ENCODE measurements at places on chromosomes 7 and 10.
A peak's percentile ranks its signal among the peaks of the same experiment; 100 is the strongest.

GRCh38 chr7:133775201-133775600 lies 351.9 kb upstream of the LRGUK start:
- no peak for DNase-seq

DNA sequence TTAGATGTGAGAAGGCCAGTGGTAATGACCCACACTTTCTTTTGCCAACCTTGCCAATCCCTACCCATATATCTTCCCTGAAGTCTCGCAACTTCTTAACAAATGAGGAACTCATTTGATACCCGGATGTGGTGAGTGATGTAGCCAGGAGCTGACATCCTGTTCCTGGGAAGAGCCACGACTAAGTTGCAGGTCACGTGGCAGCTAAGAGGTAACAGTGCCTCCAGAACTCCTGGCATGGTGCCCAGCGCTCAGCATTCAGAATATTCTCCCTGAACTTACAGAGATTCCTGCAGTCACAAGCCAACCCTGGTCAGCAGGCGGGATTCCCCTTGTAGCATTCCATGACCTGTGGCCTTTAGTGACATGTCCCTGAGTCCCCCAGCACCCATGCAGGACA lies 282.5 kb downstream of the GALNT17 start:
- no peak for DNase-seq

GRCh38 chr10:68074775-68075549 lies at the start of gene HERC4:
Gene HERC4 (minus strand): TSS chr10:68075283. CDS start chr10:68073108, 2,175 bp downstream.
- DNase-seq: peak; percentile 95

DNA sequence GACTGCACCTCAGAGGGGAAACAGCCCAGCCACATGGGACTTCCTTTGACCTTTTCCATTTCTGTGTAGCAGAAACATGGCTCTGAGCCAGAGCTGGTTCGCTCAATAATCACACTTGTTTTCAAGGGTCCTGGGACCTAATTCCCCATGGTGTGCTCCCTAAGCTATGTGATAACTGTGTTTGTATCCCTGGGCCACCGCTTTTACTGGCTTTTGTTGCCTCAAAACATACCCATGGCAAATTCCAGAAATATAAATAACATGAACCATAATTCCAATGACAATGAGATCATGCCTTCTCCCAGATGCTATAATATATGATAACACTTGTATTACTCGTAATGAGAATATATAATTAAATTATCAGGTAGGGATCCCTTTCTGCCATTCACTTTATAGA lies 196.4 kb downstream of the GFRA1 start:
- no peak for DNase-seq

DNA sequence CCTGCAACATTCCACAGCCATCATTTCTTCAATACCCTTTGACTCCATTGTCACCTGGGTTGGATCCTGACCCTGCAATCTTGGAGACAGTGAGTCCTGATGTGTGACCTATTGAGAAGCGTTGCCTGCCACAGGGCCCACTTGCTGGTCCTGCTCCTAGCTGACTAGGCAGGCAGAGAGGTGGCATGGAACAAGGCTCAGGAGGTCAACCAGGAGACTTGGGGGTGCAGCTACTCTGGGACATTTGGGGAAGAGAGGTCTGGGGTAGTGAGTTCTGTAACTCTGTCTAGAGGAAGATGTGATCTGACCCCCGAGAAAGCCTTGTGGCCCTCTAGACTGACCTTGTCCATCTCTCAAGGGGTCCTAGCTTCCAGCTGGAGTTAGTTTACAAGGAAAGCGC lies 1.8 kb downstream of the ZMIZ2 start:
- no peak for DNase-seq

DNA sequence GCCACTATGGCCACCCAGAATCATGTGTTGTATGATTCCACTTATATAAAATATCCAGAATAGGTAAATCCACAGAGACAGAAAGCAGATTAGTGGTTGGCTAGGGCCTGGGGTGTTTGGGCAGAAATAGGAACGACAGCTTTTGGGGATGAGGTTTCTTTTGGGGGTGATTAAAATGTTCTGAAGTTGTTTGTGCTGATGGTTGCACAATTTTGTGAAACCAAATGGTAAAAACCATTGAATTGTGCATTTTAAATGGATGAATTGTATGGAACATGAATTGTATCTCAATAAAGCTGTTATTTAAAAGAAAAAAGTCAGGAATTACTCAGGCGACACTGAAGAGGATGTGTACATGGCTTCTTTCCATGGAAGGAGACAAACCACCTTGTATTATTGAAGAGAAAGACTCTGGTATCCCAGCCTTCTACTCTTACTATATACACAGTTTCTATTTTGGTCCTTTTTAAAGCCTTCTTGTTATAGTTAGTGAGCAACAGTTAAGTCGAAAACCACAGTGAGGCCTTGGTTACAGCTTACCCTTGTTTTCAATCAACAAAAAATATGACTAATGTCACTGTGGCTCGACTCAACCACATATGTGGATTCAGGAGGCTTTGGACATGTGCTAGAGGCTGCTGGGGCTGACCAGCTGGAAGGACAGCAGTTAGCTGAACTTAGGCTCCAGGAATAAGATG lies 57.1 kb upstream of the KMT2E start:
- DNase-seq: peak; percentile 96

GRCh38 chr10:26453850-26454249 lies 15.7 kb downstream of the APBB1IP start:
- no peak for DNase-seq

- DNase-seq: peak; percentile 32
Measured at GRCh38 chr10:58282615-58283014, 13.7 kb downstream of the CISD1 start.

DNA sequence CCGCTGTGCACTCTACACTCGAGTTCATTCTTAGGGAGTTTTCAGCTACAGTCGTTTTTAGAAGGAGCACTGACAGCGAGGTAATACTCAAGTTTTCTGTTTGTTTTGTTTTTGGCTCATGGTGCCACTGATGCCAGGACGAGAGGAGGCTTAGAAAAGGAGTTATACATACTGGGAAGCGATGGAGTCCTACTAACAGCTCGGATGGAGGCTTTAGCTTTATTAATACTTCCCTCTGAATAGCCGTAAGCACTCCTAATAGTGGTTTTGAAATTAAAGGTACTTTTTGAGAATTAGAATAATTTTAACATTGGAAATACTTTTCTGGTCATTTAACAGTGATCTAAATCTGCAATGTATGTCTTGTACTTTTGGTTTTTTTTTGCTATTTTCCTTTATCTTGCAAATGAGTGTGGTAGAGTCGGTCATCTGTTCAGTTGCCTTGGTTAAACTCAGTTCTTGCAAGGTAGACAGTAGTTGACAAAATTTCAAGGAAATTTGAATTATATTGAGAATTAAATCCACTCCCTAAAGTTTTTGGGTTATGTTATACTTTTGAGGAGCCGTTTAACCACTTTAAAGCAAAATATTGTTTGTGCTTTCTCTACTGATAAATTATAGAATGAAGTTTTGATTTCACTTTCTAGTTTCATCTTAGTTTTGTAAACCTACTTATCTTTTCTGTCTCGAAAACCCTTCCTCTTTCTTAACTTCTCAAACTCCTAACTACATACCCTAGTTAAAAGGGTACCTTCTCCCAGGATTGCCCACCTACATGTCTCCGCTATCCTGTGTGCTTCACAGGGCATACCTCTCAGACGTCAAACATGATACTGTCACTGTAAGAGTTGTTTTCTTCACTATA lies 1.5 kb downstream of the HBP1 start:
- DNase-seq: peak; percentile 26

- DNase-seq: peak; percentile 78
Measured at GRCh38 chr7:134932707-134933370, 53.5 kb upstream of the AGBL3 start.

- DNase-seq: peak; percentile 71
Measured at GRCh38 chr10:13971601-13972475, 358.9 kb downstream of the FRMD4A start.

GRCh38 chr7:68434857-68435256 lies 1163.4 kb upstream of the AUTS2 start:
- DNase-seq: no peak

GRCh38 chr10:126062131-126063032 lies 166.0 kb downstream of the FANK1 start:
- peak; percentile 98 for DNase-seq
